ENCODE measurements at places on chromosomes 5 and 9.

DNA sequence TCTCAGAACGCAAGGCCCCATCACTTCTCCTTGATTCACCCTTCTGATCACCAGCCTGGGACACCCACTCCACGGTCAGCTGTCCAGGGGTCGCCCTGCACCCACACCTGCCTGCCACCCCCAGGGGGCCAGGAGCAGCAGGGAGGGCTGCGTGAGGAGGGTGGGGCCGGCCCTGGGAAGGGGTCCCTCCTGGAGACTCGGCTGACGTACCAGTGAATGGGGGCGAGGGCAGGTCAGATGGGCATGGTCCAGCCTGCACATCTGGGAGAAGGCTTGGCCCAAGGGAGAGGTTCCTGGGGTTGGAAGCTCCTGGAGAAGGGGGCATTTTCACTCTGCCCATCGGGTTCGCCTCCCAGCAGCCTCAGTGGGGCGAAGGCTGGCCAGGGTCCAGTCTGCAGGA, 21.8 kb upstream of the SARDH start:
- DNase-seq: no peak

- no peak for DNase-seq
Measured at GRCh38 chr9:134378901-134379338, 52.7 kb downstream of the RXRA start.

DNA sequence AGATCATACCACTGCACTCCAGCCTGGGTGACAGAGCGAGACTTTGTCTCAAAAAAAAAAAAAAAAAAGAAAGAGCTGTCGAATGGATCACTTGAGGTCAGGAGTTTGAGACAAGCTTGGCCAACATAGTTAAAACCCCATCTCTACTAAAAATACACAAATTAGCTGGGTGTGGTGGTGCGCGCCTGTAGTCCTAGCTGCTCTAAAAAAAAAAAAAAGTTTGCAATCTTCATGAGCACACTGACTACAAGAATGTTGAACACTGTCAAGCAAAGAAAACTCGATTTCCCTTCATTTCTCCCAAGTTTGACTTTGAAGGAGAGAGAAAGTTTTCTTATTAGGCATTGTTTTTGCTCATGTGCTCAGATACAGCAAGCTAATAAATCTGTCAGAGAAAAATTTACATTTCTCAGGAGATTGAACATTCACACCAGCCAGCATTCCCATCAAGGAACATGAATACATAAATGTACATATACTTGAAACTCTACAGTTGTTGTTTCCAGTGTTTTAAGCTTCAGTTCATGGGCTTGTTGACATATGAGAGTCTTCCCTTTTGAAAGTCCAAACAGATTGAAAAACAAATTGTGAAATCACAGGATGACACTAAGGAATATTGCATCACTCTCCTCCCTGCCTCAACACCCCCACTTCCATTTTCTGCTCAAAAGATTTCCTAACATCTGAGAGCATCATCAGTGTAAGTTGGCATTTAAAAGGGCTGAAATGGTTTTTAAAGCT, 81.8 kb downstream of the ARRDC3 start:
- no peak for DNase-seq

DNA sequence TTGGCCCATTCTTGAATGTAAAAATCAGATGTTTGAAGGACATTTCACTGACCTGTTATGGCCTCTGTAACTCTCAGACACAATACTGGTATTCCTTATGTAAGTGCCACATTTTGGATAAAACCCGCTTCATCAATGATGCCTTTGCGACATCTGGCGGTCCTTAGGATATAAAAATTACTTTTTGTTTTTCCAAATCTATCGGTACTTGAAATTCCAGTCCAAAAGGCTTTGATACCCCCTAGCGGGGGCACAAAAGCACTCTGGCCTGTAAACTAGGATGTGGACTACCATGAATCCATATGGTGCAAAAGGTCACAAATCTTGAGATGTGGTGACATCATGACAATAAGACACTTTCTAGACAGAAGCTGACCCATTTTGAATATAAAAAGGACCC, 291.8 kb downstream of the KIAA0825 start:
- peak; percentile 22 for DNase-seq

GRCh38 chr5:15927710-15928380, 251.7 kb downstream of the MARCHF11 start:
- DNase-seq: no peak

DNA sequence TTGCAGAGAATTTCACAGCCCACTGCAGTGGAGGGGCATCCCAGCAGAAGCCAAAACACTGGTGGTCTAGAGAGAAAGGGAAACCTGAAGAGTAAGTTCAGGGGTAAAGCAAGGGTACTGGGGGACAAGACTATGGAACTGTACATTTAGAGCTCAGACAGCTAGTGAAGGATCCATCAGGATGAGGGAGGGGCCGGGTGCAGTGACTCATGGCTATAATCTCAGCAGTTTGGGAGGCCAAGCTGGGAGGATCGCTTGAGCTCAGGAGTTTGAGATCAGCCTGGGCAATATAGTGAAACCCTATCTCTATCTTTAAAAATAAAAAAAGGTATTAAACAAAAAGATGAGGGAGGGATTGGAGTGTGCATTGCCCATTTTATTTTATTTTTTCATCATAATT, 7.8 kb upstream of the ANKH start:
- DNase-seq: no peak

- DNase-seq: no peak
Measured at GRCh38 chr9:107018861-107019545, 156.0 kb downstream of the ZNF462 start.

- DNase-seq: no peak
Measured at GRCh38 chr5:10585518-10585915, 21.6 kb downstream of the ANKRD33B start.

GRCh38 chr5:110536120-110537115, 190.1 kb downstream of the TMEM232 start:
- DNase-seq: no peak

DNA sequence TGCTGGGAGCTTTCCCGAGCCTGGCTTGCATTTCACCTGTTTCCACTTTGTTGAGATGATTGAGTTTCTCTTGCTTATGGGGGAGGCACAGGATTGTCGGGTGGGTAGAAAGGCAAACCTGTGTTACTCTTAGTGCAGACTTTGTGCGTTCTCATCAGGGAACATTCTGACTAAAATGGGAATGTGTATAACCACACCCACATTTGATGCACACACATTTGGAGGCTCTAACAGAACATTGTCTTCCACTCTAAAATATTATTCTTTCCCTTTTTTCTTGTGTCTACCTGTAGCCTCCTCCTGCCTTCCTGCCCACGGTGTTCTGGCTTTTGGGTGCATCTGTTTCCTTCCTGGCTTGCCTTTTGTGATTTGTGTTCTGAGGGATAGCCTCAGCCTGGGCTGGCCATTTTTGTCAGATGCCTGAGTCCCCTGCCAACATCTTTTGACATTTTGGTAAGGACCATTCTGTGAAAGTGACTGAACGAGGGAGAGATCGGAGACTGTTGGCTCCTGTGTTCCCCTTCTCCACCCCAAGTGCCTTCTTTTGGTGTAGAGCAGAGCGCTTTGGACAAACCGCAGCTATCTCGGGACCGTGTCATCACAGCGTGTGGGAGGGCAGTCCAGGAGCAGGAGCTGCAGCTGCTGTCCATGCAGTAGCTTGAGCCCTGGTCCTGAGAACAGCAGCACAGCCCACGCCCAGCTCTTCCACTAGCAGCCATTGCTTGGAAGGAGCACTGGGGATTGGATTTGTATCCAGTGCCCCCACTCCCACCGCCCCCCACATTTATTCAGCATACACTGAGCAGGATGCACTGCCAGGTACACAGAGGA, 101.4 kb downstream of the ARHGAP26 start:
- no peak for DNase-seq

GRCh38 chr9:133518200-133518599, 6.6 kb downstream of the MYMK start:
- no peak for DNase-seq

- no peak for DNase-seq
Measured at GRCh38 chr5:135559354-135559753, 19.4 kb downstream of the CXCL14 start.

GRCh38 chr5:154652746-154653417, 102.3 kb upstream of the LARP1 start:
- no peak for DNase-seq

DNA sequence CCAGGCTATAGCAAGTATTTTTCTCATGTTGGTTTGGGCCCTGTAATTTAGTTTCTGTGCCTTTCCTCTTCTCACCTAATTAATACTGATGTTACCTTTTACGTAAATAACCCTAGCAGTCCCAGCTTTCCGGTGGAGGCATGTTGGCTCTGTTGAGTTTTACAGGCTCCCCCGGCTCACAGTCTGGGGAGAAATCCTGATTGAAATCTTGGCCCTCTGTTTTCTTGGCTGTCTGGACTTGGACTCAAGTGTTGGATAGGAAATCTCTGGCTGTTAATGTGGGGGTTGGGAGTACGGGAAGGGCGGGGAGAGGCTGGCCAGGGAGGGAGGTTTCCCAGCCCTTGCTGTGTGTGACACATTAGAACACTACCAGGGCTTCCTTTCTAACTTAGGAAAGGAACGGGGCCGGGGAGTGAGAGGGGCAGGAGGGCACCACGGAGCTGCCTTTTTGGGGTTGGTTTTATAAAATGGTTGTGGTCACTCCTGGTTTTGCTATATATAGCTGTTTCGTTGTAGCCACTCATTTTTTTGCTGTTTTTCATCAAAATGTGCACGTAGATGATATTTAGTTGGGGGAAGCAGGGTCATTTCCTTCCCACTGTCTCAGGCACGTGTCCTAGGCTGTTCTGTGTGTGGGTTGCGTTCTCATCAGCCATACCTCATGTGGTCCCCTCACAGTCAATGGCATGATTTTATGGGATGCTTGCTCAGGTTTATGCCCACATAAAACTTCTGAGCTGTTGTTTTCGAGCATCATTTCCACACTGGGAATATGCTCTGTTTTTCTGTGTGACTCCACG, 11.0 kb downstream of the TRIO start:
- DNase-seq: no peak

- no peak for DNase-seq
Measured at GRCh38 chr9:22010866-22011625, 1.9 kb upstream of the CDKN2B start.

GRCh38 chr5:80592105-80592504, 22.0 kb upstream of the ANKRD34B start:
- no peak for DNase-seq

- no peak for DNase-seq
Measured at GRCh38 chr9:137685035-137685740, 66.4 kb downstream of the EHMT1 start.

DNA sequence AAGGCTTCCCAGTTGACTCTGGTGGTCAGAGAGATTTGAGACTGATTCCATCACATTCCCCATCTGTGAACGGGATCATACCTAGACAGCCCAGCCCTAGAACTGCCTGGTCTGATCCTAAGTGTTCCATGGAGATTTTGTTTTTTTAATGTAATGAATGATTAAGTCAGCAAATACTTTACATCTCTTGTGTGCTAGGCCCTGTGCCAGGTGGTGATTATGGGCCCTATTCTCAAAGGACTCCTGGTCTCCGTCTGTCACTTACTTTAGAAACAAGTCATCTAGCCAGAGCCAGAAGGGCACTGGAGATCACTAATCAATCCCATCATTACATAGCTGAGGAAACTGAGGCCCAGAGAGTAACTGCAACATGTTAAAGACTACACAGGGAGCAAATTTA, 1.1 kb upstream of the GPX3 start:
- no peak for DNase-seq

All from T1000 (cell line).